ENCODE measurements at places on chromosomes 6 and 20. TPM values are rescaled to one million over a fixed set of nuclear protein-coding genes. Genes with fewer than 3 reads are reported as not detected.

GRCh38 chr6:15325540-15325955 lies 79.7 kb downstream of the JARID2 start:
- H3K36me3 ChIP-seq = no peaks in the 10 kb centered on the region
- H3K27me3 ChIP-seq = no peaks in the 10 kb centered on the region
- peaks cover 49% of the 10 kb centered on the region for H3K4me1 ChIP-seq
- no peak overlapping the region for H3K27ac ChIP-seq
- H3K4me3 ChIP-seq = no peak overlapping the region
- DNase-seq = no peak

DNA sequence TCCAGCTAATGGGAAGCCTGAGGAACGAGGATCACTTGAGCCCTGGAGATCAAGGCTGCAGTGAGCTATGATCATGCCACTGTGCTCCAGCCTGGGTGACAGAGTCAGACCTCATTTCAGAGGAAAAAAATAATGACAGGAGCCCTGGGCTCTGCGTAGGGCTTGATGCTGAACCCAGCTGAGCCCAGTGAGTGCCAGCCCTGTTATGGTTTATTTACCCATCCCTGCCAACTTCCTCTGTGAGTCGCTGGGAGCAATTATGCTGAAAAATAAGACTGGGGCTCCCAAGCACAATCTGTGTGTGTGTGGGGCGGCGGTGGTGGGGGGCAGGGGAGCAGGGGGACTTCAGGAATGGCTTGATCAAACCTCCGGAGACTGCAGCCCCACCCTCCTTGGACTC lies 75.9 kb upstream of the PMEPA1 start:
- no peaks in the 10 kb centered on the region for H3K4me1 ChIP-seq
- H3K4me3 ChIP-seq = no peak overlapping the region
- DNase-seq = peak; percentile 40
- no peak overlapping the region for H3K27ac ChIP-seq
- H3K36me3 ChIP-seq = no peaks in the 10 kb centered on the region

DNA sequence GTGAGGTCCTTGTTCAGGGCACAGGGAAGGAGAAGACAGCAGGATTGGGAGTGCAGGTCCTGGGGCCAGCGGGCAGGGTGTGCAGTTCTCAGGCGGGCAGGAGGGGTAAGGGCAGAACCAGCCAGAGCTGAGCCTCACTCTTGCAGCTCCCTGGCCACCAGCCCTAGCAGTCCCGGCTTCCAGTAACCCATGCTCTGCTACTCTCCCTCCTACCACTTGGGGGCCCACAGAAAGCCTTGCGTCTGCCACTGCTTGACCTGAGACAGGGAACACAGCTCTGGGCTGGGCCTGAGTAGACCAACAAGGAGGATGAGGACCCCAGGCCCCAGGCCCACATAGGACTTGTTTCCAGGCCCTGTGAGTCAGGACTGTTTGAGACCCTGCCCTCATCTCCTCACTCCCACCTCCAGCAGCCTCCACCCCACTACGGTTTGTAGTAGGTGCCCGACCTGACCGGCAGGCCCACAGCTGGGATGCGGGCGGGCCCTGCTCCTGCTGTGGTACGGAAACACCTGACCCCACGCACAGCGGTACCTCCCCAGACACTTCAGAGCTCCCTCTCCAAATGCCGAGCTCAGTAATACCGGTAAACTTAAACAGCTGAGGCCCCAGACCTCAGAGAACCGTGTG lies 39.2 kb downstream of the KCNK5 start:
- no peak overlapping the region for H3K27ac ChIP-seq
- H3K27me3 ChIP-seq = no peaks in the 10 kb centered on the region
- H3K4me3 ChIP-seq = no peak overlapping the region
- DNase-seq = no peak

DNA sequence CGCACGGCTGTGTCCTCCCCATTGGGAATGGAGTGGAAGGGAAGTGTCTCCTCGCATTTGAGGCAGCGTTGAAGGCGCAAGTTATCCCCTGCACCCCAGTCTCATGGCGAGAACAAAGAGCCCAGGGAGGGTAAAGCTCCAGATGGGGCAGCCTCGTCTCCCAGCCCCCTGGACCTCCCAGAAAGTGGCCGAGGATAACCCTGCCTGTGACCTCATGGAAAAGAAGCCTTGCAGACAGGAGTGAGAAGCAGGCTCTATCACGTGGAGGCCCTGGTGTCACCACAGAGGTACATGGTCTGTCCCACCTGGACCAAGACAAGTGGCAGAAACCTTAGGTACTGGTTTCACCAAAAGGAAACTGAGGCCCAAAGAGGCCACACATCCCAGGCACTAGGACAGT lies 134.8 kb upstream of the RPS6KA2 start:
- peaks cover 7% of the 10 kb centered on the region for H3K27me3 ChIP-seq

FAM209A gene
- not detected for total RNA-seq

- H3K27ac ChIP-seq = no peak overlapping the region
- H3K36me3 ChIP-seq = no peaks in the 10 kb centered on the region
- no peak overlapping the region for H3K4me3 ChIP-seq
- H3K4me1 ChIP-seq = no peaks in the 10 kb centered on the region
Observed at GRCh38 chr6:168496997-168497331, 56.0 kb downstream of the SMOC2 start.

GRCh38 chr20:43536817-43537440 lies 21.9 kb upstream of the SGK2 start:
- H3K4me3 ChIP-seq = no peak overlapping the region
- H3K36me3 ChIP-seq = peaks cover 25% of the 10 kb centered on the region
- peak; percentile 13 for DNase-seq
- H3K27me3 ChIP-seq = no peaks in the 10 kb centered on the region
- no peaks in the 10 kb centered on the region for H3K4me1 ChIP-seq

DNA sequence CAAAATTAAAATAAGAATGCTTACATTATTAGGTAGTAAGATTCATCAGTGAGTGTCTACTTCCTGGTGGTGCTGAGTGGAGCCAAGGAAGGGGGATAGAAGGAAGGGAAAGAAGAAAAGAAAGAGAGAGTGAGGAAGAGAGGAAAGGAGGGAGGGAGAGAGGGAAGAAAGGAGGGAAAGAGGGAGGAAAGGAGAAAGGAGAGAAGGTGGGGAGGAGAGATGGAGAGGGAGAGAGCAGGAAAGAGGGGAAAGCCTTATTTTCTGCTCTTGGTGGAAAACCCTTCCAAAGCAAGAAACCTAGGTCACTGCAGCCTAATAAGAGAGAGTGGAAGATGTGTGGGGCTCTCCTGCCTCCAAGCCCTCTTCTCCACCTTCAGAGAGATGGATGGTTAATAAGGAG lies 90.2 kb upstream of the EEF1E1 start:
- DNase-seq = no peak
- no peaks in the 10 kb centered on the region for H3K4me1 ChIP-seq
- H3K4me3 ChIP-seq = no peak overlapping the region
- H3K27me3 ChIP-seq = peaks cover 6% of the 10 kb centered on the region
- no peak overlapping the region for H3K27ac ChIP-seq

NTSR1 gene
- 0.55 TPM for total RNA-seq

DNA sequence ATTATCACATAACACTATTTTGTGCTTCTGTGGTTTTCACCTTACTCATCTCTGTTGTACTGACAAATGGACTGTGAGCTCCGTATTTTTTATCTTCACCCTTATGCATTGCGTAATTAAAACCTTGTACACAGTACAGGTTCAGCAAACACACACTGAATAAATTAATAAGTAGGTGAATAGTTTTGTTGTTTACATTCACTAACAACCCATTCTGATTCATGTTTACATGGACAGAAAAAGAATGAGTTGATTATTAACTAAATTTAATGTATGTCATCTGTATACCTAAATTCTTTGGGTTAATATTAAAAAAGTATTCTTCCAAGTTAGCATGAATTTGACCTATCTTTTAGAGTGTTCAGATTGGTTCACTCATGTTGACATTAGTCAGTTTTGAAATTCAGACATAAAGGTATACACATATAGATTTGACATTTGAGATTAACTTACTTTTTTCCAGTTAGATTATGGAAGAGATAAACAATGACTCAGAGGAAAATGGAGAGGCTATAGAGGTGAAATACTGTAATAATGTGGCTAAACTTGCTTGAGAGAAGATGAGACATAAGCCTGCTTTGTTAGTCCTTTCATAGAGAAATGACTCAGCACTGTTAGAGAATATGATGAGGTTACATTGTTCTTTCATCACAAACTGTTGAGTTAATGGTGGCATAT lies 541.7 kb upstream of the FLRT3 start:
- no peaks in the 10 kb centered on the region for H3K27me3 ChIP-seq
- DNase-seq = no peak
- H3K27ac ChIP-seq = no peak overlapping the region

RALGAPA2 gene
- total RNA-seq = 97.8 TPM

MAP7 gene
- total RNA-seq = 41.0 TPM

GRCh38 chr20:46631212-46631869 lies 19.9 kb downstream of the SLC13A3 start:
- no peaks in the 10 kb centered on the region for H3K36me3 ChIP-seq
- H3K27me3 ChIP-seq = no peaks in the 10 kb centered on the region
- no peak overlapping the region for H3K4me3 ChIP-seq
- H3K27ac ChIP-seq = no peak overlapping the region
- DNase-seq = no peak
- no peaks in the 10 kb centered on the region for H3K4me1 ChIP-seq
